ENCODE measurements at places on chromosomes 4 and X.

- no peak for DNase-seq
Measured at GRCh38 chr4:1717129-1718094, 3.7 kb downstream of the TMEM129 start.

DNA sequence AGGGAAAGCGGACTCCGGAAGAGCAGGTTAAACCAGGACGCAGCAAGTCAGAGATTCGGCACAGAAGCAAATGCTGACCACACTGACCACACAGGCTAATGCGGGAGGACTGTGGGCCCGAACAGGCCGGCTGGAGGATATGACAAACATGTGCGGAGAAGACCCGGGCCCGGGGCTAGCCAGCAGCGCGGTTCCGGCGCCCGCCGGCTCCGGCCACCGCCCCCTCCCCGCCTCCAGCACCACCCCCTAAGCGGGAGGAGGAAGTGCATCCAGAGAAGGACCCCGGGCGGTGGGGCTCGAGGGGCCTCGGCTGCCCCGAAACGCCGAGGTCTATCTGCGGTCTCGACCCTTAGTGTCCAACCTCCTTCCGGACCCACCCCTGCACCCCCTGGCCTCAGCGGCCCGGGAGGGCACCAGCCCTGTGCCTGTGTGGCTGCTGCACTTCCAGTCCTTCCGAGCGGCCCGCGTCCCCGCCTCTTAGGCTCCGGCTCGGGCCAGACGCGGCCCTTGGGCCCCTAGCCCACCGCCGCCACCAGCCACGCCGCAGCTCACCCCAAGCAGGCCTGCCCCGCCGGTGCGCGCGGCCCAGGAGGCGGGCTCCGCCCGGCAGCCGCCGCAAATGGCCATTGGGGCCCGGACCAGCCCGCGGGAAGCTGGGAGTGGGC lies 2.1 kb downstream of the ELOVL6 start:
- DNase-seq = no peak

GRCh38 chr4:86942185-86942666 lies 7.4 kb downstream of the AFF1 start:
- no peak for DNase-seq

- DNase-seq = no peak
Measured at GRCh38 chrX:112536544-112536943, 143.2 kb downstream of the LHFPL1 start.
